ENCODE measurements at places on chromosomes 1 and 21. TPM values are rescaled to one million over a fixed set of nuclear protein-coding genes. Genes with fewer than 3 reads are reported as not detected.

GRCh38 chr1:14915356-14916054 is 238.0 kb upstream of the TMEM51 start:
- no peak for DNase-seq

DNA sequence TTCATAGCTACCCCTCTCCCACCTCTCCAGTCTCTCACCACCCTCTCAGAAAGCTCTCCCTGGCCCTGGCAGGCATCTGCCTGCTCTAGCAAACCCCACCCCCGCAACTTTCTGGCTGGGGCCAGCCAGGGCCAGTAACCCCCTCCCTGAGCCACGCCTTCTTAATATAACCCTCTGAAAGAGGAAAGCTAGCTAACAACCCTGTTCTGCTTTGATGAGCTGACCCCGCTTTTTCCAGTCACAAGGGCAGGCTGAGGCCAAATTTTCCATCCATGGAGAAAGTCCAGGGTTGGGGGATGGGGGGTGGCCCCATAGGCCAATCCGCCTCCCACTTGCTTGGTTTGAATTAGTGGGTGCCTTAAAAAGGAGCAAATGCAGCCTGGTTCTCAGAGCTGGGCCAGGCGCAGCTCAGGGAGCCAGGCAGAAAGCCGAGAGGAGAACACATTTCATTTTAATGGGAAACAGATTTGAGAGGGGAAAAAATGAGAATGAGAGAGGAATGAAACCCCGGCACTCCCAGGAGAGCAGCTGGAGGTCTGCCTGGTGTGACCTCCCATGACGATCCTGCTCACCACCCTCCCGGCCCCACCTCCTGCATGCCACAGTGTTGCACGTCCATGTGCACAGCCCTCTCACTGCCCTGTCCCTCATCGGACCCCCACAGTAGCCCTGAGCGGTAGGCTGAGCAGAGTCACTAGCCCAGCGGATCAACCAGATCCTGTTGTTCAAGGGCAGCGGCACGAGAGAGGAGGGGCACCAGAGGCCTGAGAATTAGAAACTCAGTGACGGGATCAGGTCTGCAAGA is 62.3 kb downstream of the OPTC start:
- no peak for DNase-seq

- DNase-seq = no peak
Observed at GRCh38 chr1:179883040-179883744, 1.1 kb downstream of the TOR1AIP1 start.

- DNase-seq = no peak
Observed at GRCh38 chr1:98330224-98330623, 331.3 kb upstream of the SNX7 start.

DNA sequence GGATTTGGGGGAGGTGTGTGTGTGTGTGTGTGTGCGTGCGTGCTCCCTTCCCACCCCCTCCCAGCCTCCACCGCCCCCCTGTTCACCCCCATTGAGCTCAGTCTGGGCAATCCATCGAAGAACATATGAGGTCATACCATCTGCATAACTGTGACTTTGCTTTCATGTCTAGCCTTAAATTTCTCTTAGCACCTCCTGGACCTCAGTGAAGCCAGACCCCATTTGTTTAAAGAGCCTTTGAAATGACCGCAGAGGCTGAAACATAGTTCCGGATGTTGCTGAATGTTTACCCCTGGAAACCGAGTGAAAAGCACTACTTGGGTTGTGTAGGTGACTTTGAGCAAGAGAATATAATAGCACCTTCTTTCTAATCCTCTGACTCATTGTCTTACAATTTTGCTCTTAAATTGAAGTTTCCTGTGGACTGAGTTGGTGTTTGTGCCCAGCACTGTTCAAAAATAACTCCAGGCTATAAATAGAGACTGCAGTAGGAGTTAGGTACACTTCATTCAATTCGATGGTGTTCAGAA is 75.4 kb downstream of the UBE4B start:
- no peak for DNase-seq

DNA sequence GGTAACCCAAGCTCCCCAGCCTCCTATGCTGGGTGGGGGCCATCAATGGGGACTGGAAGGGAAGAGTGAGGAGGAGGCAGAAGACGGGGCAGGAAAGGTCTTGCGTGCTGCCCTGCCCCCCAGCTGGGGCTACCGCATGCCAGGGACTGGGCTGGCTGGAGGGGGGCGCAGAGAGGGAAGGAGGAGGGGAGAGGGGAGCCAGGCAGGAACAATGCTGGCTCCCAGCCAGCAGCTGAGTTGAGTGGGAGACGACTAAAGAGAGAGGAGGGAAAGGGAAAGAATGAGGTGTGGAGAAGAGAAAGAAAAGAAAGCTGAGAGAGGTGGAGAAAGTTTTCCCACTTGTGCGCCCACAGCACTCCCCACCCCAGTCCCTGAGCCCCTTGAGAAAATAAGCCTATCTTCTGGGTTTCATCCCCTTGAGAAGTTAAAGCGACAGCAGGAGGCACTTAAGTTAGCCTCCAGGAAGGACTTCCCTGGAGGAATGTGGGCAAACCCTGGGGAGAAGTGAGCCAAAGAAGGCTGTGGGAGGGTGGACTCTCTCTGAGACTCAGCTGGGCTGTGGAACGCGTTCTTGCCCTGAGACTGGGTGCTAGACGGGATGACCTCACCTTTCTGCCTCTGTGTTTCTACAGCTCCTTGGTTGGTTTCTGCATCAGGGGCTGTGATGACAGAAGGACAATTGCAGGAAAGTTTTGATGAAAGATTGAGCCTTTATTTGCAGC is 12.9 kb upstream of the NES start:
- no peak for DNase-seq

GRCh38 chr21:33268737-33269441 is 2.7 kb downstream of the IL10RB start:
- DNase-seq = no peak

GRCh38 chr1:85142753-85143152 is 58.1 kb downstream of the SYDE2 start:
- DNase-seq = no peak

- no peak for DNase-seq
Observed at GRCh38 chr1:25113086-25113485, 119.2 kb downstream of the SYF2 start.

DNA sequence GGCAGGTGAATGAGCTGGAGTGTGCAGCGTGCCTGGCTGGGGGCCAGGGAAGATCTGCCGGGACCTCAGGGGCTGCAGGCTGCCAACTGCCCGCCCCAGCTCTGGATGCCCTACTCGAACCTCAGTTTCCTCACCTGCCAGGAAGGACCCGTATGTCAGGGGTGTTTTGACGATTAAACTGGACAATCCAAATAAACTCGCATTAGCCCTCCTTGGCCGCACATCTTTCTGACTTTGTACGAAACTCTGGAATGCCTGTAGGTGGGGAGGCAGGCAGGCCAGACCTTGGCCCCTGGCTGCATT is 8.3 kb upstream of the ZNF669 start:
- DNase-seq = no peak

- peak; percentile 69 for DNase-seq
Observed at GRCh38 chr1:206496131-206496793, 11.1 kb upstream of the RASSF5 start.

DNA sequence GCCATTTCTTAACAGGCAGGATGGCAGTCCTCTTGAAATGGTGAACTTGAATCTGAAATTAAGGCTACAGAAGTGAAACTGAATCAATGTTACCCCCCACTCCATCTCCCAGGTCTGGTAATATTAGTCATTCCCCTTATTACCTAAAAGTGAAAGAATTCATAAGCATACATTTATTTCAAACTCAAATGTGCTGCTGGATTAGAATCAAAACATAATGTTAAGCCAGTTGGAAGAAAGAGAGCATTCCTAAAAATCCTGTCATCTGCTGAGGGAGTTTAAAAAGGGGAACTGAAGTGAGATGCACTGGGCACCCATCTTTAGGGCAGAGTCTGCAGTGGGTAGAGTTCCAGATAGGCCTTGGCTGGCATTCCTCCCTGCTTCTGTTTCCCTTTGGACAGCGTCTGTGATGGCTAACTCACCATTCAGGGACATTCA is 17.4 kb downstream of the KIAA0319L start:
- no peak for DNase-seq

The TRAPPC3 gene
- total RNA-seq = 81.5 TPM

The GUCA2B gene
- total RNA-seq = not detected

The POMGNT1 gene
- total RNA-seq = 32.1 TPM

The AMY2B gene
- 27.1 TPM for total RNA-seq

The MANEAL gene
- 3.1 TPM for total RNA-seq

The S100A2 gene
- total RNA-seq = not detected

The C1QC gene
- total RNA-seq = 1,278 TPM

The IL22RA1 gene
- total RNA-seq = not detected
